T-cell (primary cell): ENCODE measurements at places on chromosomes 2 and 18.

- H3K27ac ChIP-seq, result no peak overlapping the region
- no peak for DNase-seq
- H3K4me3 ChIP-seq, result no peak overlapping the region
- H3K27me3 ChIP-seq, result no peaks in the 10 kb centered on the region
- H3K4me1 ChIP-seq, result peaks cover 18% of the 10 kb centered on the region
- peaks cover 4% of the 10 kb centered on the region for H3K36me3 ChIP-seq
Measured at GRCh38 chr2:134195341-134195740, 58.5 kb upstream of the MGAT5 start.

DNA sequence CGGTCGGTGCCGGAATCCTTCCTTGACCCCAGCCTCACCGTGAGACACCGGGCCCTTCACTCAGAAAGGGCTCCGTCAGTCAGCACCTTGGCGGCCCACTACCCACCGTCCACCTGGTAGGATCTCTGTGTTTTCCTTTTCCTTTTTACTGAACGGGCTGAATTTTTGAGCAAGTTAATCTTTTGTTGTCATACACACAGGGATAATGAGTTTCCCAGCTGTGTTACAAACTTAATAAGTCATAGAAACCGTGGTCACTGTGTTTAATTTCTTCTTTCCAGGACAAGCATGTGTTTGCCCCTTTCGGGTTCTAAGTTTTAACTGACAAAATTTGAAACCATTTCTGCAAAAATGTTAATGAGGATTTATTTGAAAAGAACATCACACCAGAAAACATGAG is 39.0 kb upstream of the TPO start:
- H3K27me3 ChIP-seq, result no peaks in the 10 kb centered on the region
- H3K4me3 ChIP-seq, result no peak overlapping the region
- H3K4me1 ChIP-seq, result no peaks in the 10 kb centered on the region
- H3K36me3 ChIP-seq, result no peaks in the 10 kb centered on the region
- no peak for DNase-seq
- H3K27ac ChIP-seq, result no peak overlapping the region

- H3K27me3 ChIP-seq, result peaks cover 5% of the 10 kb centered on the region
- no peak overlapping the region for H3K27ac ChIP-seq
- H3K4me3 ChIP-seq, result no peak overlapping the region
- no peaks in the 10 kb centered on the region for H3K4me1 ChIP-seq
- DNase-seq, result no peak
- no peaks in the 10 kb centered on the region for H3K36me3 ChIP-seq
Measured at GRCh38 chr2:7356909-7357584, 439.8 kb downstream of the RNF144A start.

- H3K4me3 ChIP-seq, result no peak overlapping the region
- H3K27ac ChIP-seq, result no peak overlapping the region
- H3K27me3 ChIP-seq, result peaks cover 18% of the 10 kb centered on the region
- no peak for DNase-seq
Measured at GRCh38 chr2:205969584-205969983, 116.4 kb downstream of the INO80D start.

- DNase-seq, result no peak
- no peak overlapping the region for H3K4me3 ChIP-seq
- no peaks in the 10 kb centered on the region for H3K27me3 ChIP-seq
Measured at GRCh38 chr18:50038448-50038847, 156.5 kb downstream of the MYO5B start.

GRCh38 chr2:75342504-75343175 is 143.3 kb upstream of the TACR1 start:
- H3K4me1 ChIP-seq, result no peaks in the 10 kb centered on the region
- no peaks in the 10 kb centered on the region for H3K36me3 ChIP-seq
- H3K4me3 ChIP-seq, result no peak overlapping the region
- no peaks in the 10 kb centered on the region for H3K27me3 ChIP-seq
- no peak overlapping the region for H3K27ac ChIP-seq

DNA sequence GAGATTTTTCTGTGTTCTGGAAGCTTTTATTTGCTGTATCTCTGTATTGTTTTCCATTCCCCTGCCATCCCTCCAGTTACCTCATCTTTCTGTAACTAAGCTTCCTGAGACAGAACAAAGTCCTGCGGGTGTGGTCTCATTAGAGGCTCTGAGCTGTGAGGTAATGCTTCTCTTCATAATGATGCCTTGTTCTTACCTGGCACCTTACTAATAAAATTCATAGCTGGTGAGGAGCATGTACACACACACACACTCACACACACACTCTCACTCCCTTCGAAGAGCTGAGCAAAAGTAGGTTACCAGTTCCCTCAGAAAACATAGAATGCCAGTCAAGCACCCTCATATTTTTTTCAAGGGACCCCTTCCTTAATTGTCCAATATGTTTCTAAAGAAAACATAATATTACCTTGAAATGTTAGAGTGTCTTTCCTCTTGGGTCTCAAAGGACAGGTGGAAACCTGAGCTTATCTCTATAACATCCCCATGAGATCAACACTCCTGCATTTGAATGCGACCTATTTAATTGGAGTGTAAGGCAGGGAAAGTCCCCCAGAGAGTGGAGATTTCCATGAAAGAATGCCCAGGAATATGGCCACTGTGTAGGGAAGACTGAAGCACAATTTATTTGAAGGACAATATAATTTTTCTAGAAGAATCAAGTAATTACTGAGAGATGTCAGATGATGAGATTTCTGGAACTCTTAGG is 161.6 kb upstream of the NCK2 start:
- H3K27me3 ChIP-seq, result peaks cover 6% of the 10 kb centered on the region
- no peaks in the 10 kb centered on the region for H3K36me3 ChIP-seq
- no peak overlapping the region for H3K4me3 ChIP-seq
- H3K4me1 ChIP-seq, result peaks cover 17% of the 10 kb centered on the region

DNA sequence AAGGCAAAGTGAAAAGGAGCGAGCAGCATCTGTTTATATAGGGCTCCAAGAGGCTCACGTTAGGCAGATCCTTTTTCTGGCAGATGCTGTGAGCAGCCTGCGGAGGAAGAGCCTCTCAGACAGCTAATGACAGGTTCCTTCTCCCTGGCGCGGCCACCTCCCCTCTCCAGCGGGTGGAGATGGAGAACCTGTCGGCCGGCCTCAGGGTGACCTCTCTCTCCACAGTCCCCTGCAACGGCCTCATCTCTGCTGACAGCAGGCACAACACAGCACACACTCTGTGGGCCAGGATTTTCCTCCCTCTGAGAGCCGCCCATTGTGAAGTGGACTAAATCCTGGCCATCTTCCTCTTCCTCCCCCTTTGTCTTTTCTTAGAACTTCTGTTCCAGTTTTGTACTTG is 119.8 kb downstream of the PRKCE start:
- H3K27me3 ChIP-seq, result no peaks in the 10 kb centered on the region
- DNase-seq, result no peak
- H3K27ac ChIP-seq, result no peak overlapping the region
- no peaks in the 10 kb centered on the region for H3K4me1 ChIP-seq

GRCh38 chr2:146246736-146247523 is 1597.9 kb upstream of the ACVR2A start:
- H3K4me1 ChIP-seq, result no peaks in the 10 kb centered on the region
- no peaks in the 10 kb centered on the region for H3K36me3 ChIP-seq
- DNase-seq, result no peak
- no peak overlapping the region for H3K27ac ChIP-seq

- no peak overlapping the region for H3K4me3 ChIP-seq
- no peaks in the 10 kb centered on the region for H3K27me3 ChIP-seq
- no peaks in the 10 kb centered on the region for H3K4me1 ChIP-seq
- H3K27ac ChIP-seq, result no peak overlapping the region
- no peaks in the 10 kb centered on the region for H3K36me3 ChIP-seq
Measured at GRCh38 chr2:197668296-197668695, 7.1 kb downstream of the RFTN2 start.

DNA sequence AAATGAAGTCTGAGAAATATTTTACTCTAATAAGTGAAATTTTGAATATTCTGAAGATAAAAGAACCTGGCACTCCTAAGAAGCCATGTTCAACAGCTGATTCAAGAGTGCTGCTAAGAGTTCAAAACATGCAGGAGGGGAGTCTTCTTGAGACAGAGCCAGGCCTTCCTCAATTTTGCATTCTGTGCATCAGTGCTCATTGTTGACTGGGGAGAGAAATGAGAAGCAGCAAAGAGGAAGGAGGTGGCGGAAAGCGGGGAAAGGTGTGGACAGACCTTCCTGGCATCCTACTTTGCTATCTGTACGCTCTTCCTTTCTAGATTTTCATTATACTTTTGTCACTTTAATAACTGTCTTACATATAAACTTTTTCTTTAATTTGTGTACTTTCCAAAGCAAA is 29.7 kb upstream of the TXNDC2 start:
- no peaks in the 10 kb centered on the region for H3K4me1 ChIP-seq
- no peaks in the 10 kb centered on the region for H3K27me3 ChIP-seq
- no peak overlapping the region for H3K27ac ChIP-seq
- H3K36me3 ChIP-seq, result no peaks in the 10 kb centered on the region

GRCh38 chr18:3388980-3389379 is 61.0 kb upstream of the TGIF1 start:
- H3K27me3 ChIP-seq, result no peaks in the 10 kb centered on the region
- no peak overlapping the region for H3K4me3 ChIP-seq
- no peak overlapping the region for H3K27ac ChIP-seq
- H3K36me3 ChIP-seq, result no peaks in the 10 kb centered on the region

DNA sequence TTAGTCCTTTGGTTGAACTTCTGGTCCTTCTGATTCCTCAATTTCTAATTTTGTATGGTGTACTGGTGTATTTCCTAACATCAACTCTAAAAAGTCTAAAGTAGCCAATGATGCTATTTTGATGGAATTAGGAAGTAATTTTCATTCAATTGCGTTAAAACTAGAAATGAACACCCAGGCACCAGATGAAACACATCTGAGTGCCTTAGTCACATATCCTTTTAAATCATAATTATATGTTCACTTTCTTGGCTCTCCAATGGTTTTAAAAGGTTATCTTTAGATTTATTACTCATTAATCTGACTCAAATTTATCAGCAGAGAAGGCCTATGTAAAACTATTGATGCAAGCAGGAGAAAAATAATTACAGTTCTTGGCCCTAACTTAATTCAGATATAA is 119.7 kb downstream of the GAREM1 start:
- DNase-seq, result no peak
- no peaks in the 10 kb centered on the region for H3K36me3 ChIP-seq
- H3K27me3 ChIP-seq, result no peaks in the 10 kb centered on the region
- H3K27ac ChIP-seq, result no peak overlapping the region
- H3K4me1 ChIP-seq, result no peaks in the 10 kb centered on the region
- no peak overlapping the region for H3K4me3 ChIP-seq

DNA sequence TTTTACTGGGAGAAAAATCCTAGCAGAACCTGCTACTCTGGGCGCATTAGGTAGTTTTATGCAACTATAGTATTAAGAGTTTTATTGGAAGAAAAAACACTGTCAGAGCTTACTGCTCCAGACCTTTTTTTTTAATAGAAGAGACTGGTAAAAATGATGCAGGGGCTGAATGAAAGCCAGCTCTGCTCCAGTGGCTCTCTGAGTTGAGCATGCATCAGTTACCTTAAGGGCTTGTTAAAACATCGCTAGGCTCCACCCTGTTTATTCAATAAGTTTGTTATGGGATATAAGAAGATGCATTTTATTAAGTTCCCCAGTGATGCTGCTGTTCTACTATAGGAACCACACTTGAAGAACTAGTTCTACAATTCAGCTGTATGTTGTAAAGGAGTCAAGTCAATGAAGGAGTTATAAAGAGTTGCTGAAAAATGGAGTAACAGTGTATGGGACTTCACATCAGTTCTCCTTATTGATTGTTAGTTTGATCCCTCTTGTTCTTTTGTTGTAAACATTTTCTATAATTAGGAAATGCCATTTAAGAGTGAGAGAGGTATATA is 13.2 kb downstream of the SNRPG start:
- H3K27ac ChIP-seq, result no peak overlapping the region
- DNase-seq, result no peak
- no peak overlapping the region for H3K4me3 ChIP-seq
- H3K4me1 ChIP-seq, result no peaks in the 10 kb centered on the region
- H3K27me3 ChIP-seq, result no peaks in the 10 kb centered on the region

- H3K36me3 ChIP-seq, result peaks cover 64% of the 10 kb centered on the region
- DNase-seq, result no peak
- no peak overlapping the region for H3K27ac ChIP-seq
- H3K4me3 ChIP-seq, result no peak overlapping the region
- H3K27me3 ChIP-seq, result no peaks in the 10 kb centered on the region
Measured at GRCh38 chr2:47005687-47006086, 90.1 kb upstream of the MCFD2 start.

- H3K4me3 ChIP-seq, result no peak overlapping the region
- H3K4me1 ChIP-seq, result no peaks in the 10 kb centered on the region
- no peak for DNase-seq
- no peak overlapping the region for H3K27ac ChIP-seq
Measured at GRCh38 chr2:40432921-40433483, 18.9 kb downstream of the SLC8A1 start.

DNA sequence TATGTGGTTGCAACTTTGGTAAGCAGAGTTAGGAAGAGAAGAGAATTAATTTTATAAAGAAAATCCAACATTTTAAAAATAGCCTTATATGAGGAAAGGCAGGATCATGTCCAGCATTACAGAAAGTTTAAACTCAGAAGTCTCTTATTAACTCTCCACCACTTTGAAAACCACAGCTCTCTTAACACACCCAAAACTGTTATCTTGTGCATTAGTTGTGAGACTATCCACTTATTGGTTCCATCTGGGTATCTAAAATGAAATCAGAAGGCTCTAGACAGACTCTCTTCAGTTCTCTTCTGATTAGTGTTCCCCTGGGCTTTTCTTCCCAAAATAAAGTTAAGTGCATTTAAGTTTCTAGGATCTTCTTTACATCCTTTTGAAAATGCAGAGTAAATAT is 251.5 kb downstream of the TXNL1 start:
- no peak for DNase-seq
- no peaks in the 10 kb centered on the region for H3K27me3 ChIP-seq
- H3K4me3 ChIP-seq, result no peak overlapping the region
- H3K4me1 ChIP-seq, result no peaks in the 10 kb centered on the region
- no peaks in the 10 kb centered on the region for H3K36me3 ChIP-seq
